Effector CD4-positive, alpha-beta T cell (primary cell): ENCODE measurements at places on chromosomes 12 and 14.

- DNase-seq = no peak
Observed at GRCh38 chr14:40576880-40577478, 1029.7 kb upstream of the LRFN5 start.

DNA sequence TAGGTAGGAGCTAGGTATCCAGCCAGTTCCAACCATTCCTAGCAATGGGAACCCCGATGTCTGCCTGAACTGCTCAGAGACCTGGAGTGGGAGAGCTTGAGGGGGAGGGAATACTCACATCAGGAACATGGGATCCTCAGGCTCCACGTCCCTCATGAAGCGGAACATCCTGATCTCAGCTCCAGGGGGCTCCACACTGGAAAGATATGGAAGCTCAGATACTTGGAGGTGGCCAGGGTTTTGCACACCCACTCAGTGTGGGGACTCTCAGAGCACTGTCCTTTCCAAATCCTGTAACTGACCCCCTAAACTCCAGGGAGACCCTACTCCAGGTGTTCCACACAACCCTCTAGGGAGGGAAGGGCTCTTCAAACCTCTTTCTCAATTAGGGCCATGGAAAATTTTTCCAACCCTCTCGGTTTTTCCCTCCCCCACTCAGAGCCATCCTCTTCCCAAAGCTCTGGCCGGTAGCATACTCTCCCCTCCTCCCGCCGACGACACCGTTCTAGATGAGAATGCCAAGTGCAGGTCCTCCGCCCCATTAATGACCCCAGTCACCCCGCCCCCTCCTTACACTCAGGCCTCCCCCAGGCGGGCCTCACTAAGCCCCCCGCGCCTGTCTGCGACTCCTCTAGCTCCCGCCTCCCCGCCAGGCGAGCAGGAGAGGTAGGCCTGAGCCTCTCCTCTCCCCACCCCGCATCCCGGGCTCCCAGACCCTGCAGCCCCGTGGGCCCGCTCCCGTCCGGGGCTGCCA lies 597 bp downstream of the MLF2 start:
- DNase-seq = peak; percentile 18

DNA sequence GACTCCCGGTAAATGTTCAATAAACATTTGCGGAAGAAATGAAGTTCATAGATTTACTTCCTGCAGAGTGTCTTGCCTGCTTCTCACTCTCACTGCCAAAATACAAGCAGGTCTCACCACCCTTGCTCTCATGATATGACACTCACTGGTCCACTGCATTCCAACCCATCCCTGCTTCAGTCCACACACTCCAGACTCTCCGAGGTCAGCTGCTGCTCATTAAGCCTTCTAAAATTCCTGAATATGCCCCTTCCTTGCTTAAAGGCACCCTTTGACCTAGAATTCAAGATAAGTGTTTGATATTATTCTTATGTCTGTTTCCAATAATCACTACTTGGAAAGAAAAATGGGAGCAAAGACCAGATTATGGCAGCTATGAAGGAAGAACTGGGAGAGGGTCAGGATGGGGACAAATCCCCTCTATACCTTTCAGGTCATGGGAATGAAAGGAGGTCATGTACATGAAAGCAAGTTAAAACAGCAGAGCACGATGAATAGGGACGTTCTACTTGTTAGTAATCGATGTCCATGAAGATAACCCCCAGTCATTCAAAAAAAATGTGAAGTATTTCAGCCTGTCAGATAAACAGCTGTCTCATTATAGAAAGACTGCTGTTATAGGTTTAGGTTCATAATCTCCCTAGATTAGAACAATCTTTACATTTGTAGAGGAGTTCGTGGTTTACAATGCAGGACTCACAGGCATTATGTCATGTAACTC lies 10.5 kb upstream of the NID2 start:
- no peak for DNase-seq

DNA sequence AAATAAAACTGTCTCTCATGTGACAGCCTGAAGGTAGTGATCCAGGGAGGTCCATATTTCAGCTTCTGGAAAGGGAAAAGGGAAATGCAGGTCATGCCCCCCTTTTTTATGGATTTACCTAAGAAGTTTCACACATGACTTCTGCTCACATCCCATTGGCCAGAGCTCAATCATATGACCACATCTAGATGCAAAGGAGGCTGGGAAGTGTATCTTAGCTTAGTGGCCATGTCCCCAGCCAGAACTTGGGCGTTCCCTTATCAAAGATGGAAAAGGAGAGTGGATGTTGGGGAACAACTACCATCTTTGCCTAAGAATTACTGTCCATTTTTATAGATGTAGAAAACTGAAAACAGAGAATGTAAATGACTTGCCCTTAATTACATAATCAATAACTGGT lies 26.5 kb upstream of the CRADD start:
- DNase-seq = no peak

GRCh38 chr12:23703051-23703450 lies 246.4 kb downstream of the SOX5 start:
- DNase-seq = no peak

GRCh38 chr12:48281811-48282210 lies 68.9 kb downstream of the ZNF641 start:
- no peak for DNase-seq

GRCh38 chr12:127728285-127728684 lies 538.7 kb upstream of the TMEM132C start:
- DNase-seq = no peak

DNA sequence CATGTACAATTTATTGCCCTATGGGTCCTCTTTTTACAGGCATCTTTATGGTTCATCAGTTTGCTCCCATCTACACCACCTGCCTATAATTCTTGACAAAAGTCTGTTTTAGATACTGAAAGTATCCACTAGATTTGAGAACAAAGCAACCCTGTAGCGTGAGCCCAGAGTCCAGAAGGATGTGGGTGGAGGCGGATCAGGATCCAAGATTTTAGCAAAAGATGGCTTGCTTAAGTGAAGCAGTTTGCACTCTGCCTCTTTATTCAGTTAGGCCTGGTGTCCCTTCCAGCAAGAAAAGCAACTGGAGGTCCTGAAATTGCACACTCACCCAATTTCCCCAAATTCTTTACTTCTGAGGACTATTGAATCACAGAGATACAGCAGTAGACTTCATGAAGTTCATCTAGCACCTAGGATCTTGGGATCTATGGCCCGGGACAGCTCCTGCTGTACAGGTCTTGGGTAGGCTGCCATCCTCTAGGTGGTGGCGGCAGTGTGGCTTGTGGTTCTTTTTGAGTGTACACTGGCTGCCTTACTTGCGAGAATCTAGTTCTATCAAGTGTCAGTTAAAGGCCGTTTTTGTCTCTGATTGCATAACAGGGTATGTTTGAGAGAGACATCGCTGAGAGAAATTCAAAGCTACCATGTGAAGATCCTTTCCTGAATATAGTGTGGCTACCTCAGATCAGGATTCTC lies 873.2 kb downstream of the NRXN3 start:
- no peak for DNase-seq

- no peak for DNase-seq
Observed at GRCh38 chr14:36866867-36867266, 205.2 kb downstream of the PAX9 start.

DNA sequence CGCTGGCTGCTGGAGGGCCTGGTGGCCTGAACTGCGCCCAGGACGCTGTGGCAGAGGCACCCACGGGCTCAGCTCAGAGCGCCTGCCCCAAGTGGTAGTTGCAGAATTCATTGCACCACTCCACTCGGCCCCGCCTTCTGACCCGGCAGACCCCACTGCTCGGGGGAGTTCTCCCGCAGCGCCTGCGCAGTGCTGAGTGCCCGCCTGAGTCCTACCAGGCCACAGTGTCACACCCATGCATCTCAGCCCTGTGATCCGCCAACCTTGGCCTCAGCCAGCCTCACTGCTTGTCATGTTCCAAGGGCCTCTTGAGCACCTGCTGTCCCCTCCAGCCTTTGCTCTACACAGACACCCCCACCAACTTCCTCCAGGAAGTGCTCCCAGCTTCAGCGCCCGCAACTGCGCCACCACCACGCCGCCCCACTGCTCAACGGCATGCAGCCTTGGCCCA lies 12.2 kb downstream of the DEGS2 start:
- DNase-seq = peak; percentile 39

DNA sequence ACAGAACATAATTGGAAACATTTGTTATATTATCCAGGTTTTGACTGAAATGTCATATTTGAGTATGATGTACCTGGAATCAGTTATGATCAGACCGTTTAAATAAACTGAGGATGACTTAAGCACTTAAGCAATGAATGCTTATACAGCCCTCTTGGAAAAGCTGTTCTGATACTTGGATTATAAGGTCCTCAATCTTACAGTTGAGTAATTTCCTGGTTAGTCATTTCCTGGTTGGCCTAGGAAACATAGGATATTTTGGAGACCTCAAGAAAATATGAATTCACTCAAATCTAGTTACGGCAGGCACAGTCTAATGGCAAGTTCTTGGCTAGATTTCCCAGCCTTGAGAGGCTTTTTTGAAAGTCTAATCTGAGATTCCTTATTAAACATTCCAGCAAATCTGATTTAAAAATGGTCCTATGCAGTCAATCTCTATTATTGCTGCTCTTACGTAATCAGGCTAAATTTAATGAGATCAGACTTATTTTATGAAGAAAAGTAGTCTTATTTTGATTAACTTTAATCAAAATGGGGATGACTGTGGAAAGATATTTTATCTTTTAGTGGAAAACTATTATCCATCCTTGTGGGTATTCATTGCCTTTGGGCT lies 447.2 kb downstream of the SNAPC1 start:
- DNase-seq = no peak

GRCh38 chr12:7162691-7163114 lies 26.8 kb upstream of the PEX5 start:
- DNase-seq = no peak

GRCh38 chr14:74549588-74549987 lies 56.0 kb downstream of the ISCA2 start:
- DNase-seq = no peak

DNA sequence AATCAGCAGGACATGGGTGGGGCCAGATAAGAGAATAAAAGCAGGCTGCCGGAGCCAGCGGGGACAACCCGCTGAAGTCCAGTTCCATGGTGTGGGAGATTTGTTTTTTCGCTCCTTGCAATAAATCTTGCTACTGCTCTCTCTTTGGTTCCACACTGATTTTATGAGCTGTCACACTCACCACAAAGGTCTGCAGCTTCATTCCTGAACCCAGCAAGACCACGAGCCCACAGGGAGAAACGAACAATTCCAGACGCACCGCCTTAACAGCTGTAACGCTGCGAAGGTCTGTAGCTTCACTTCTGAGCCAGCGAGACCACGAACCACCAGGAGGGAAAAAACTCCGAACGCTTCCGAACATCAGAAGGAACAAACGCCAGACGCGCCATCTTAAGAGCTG lies 2.8 kb upstream of the CNIH1 start:
- DNase-seq = no peak

GRCh38 chr12:83864054-83864453 lies 1048.5 kb downstream of the SLC6A15 start:
- DNase-seq = no peak

DNA sequence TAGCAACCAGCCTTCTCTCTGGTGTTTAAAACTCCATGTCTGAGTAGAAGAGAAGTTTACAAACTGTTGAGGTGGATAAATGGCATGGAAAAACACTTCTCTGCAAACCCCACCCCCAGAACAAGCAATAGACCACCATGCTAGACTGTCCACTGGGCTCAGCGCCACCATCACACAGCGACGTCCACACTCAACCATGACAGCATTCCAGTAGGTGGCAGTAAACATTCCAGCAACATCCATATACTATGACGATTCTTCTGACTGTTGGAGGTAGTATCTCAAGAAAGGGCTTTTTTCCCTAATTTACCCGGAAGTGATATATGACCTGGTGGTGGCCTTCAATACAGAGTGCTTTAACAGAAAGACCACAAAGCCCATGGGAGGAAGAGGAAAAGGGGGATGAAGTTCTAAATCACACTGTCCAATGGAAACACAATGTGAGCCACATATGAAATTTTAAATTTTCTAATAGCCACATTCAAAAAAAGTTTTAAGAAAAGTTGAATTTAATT lies 152.2 kb downstream of the SLC15A4 start:
- DNase-seq = no peak

DNA sequence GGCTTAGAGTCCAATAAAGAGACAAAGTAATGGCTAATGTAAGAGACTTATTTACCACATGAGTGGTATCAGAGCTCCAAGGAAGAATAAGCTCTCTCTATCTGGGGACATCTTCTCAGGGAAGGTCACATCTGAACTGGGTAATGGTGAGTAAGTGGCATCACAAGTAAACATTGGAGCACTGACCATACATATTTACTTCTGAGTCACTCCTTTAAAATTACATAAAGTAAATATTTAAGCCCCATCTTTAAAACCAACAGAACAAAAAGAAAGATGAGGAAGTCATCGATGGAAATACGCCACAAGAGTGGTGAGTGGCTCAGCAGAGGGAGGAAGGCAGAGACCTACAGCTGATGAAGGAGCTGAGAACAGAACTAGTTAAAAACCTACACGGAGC lies 159.9 kb downstream of the DUSP6 start:
- DNase-seq = no peak

DNA sequence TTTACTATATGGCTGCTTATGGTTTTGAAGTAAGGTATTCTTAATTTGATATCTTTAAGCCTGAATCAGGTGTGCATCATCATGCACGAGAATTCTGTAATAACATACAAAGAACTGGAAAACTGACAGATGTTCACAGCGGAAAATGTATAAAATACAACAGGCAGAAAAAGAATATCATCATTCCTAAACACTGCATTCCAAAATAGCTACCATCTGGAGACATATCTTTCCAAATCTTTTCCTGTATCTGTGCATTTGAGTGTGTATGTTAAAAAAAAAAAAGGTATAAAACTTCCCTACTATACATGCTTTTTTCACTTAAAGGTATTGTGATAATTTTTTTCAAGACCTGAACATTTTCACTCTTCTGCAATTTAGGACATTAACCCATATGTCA lies 13.7 kb downstream of the PTPRO start:
- no peak for DNase-seq

DNA sequence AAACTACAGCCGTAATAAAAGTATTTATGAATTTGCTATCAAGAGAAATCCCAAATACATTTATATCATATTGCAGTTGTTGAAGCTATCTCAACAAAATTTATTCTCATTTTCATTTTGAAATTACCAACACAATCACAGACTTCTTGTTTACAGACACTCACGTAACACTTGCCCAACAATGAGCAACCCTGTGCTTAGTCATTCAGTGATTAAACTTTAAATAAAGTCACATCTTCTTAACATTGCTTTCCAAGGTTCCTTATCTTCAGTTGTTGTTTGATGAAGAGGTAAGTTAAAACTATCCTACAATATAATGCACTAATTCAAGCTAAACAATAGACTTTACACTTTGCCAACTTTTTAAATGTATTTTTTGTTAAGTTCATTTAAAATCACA lies 601.8 kb downstream of the SLC16A7 start:
- DNase-seq = no peak
